RPMI8226 (cell line): ENCODE measurements at places on chromosomes 6 and 20.
A peak's percentile ranks its signal among the peaks of the same experiment; 100 is the strongest.

GRCh38 chr6:156760377-156760776 is 16.8 kb upstream of the ARID1B start:
- DNase-seq: no peak

DNA sequence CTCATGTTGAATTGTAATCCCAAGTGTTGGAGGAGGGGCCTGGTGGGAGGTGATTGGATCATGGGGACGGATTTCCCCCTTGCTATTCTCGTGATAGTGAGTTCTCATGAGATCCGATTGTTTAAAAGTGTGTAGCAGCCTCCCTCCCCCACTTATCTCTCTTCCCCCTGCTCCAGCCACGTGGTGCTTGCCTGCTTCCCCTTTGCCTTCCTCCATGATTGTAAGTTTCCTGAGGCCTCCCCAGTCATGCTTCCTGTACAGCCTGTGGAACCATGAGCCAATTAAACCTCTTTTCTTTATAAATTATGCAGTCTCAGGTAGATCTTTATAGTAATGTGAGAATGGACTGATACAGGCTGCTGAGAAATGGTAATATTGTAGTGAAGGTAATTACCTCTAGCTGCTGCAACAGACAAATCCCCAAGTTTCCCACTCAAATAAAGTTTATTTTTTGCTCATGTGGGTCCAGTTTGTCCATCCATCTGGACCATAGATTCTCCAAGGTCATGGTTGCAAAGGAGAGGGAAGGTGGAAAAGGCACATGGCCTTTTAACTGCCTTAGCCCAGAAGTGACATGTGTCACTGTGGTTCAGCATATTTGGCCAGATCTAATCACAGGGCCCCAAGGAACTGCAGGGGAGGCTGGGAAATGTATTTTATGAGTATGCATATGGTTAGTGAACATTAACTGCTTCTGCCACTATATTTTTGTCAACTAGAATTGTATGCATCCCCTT is 89.2 kb downstream of the TRMT11 start:
- no peak for DNase-seq

DNA sequence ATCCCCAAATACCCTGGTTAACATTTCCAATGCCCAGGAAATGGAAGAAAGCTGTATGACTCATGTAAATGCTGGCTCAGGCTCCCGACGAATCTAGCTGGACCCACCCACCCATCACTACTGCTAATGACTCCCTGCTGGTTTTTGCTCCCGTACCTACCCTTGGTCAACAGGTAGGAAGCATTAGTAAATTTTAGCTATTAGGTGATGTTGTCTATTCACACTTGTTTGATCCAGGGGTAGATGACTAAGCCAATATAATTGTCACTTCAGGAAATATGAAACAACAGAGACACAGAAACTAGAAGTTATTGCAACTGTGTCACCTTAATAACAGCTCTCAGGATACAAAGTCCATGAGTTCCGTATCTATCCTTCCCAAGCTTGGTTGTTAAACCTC is 94.4 kb upstream of the BEND6 start:
- DNase-seq: no peak

DNA sequence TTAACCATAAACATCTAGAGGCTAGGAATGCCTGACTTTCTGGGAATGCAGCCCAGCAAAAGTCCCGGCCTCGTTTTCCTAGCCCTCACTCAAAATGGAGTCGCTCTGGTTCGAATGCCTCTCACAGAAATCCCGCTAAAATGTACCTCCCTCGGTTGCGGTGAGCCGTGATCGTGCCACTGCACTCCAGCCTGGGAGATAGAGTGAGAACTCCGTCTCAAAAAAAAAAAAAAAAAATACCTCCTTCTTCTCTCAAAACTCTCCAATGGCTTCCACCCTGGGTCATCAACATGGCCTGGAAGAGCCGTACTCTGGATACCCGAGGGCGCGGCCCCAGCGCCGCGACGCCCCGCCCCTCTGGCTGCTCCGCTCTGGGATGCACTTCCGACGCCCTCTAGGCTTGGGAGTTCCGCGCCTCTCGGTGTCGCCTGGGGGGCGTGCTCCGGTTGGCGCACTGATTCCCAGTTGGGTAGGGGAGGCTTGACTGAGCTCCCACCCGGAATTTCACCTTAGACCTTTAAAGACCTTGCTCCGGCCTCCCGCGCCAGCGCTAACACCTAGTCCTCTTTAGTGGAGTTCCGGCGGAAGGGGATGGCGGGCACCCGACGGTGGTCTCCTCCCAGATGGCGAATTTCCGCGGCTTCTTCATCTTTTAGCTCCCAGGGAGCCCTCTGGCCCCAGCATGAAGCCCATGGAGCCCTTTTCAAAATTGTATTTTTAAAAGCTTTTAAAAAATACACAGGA is 12.3 kb downstream of the HMGN4 start:
- DNase-seq: peak; percentile 67

- no peak for DNase-seq
Measured at GRCh38 chr6:5366941-5367340, 105.6 kb downstream of the FARS2 start.

DNA sequence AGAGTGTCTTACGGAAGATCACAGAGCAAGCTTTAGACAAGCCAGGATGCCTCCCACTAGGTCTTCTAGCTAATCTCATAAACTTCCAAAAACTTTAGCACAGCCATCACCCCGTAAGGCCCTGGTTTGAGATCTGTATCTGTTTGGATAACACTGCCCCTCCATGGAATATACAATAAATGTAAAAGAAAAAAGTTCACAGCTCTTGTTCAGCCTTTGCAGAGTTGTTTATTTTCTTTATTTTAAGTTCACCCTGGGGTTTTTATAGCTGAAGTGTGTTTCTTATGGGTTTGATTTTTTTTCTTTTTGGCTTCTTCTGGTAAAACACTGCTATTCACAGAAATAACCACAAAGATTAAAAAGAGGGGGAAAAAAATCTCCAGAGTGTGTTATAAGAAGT is 125.6 kb downstream of the EYA2 start:
- no peak for DNase-seq

DNA sequence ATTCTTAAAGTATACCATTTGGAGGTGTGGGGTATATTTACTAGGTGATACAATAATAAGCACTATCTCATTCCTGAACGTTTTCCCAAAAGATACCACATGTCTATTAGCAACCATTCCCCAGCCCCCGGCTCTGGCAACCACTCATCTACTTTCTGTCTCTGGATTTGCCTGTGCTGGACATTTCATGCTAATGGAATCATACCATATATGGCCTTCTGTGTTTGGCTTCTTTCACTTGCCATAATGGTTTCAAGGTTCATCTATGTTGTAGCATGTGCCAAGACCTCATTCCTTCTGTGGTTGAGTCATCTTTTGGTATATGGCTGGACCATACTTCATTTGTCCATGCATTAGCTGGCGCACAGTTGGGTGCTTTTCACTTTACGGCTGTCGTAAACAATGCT is 39.7 kb downstream of the BCAS4 start:
- no peak for DNase-seq

DNA sequence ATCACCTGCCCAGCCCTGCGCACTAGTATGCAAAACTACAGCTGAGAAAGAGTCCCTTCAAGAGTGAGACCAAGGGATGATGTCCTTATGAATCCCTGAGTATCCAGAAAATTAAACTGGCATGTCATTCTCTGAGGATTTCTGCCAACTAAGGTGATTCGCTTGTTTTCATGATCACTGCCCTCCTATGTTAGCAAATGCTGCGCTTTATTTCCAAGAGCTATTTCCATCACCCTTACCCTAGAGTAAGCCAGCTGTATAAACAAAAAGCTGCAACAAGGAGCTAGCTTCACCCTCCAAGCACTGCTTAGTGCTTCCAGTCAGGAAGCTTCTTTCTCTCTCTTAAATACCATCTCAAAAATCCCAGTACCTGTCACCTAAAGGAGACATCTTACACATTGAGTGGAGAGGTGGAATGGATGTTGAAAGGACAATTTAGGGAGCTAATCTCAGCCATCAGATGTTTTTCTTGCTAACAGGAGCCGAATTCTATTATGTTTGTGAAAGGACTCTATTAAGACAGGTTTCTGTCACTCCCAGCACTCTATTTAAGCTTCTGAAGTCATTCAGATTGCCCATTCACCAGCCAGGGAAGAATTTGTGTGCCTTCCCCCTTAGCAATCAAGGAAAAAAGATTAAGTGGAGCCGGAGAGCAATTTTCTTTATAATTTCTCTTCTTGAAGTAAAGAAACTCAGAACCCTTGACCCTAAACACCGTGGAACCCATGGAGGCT is 322.2 kb downstream of the NRN1 start:
- DNase-seq: no peak

- DNase-seq: no peak
Measured at GRCh38 chr6:25094726-25095125, 159.0 kb upstream of the RIPOR2 start.

GRCh38 chr6:46016063-46016608 is 476 bp upstream of the CLIC5 start:
- no peak for DNase-seq

DNA sequence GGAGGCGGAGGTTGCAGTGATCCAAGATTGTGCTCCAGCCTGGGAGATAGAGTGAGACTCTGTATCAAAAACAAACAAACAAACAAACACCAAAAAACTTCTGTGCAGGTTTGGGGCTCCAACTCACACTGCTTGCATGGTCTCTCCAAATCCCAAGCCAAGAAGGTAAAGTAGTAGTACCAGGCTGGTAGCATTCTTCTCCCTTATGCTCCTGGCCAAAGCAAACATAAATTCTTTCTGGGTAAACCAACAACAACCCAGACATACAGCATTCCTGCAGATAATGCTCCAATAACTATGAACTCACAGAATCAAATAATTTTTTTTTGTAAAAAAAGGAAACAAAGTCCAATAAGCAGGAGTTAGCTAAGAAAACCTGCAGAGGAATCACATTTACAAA is 57.8 kb upstream of the KLHL31 start:
- no peak for DNase-seq

DNA sequence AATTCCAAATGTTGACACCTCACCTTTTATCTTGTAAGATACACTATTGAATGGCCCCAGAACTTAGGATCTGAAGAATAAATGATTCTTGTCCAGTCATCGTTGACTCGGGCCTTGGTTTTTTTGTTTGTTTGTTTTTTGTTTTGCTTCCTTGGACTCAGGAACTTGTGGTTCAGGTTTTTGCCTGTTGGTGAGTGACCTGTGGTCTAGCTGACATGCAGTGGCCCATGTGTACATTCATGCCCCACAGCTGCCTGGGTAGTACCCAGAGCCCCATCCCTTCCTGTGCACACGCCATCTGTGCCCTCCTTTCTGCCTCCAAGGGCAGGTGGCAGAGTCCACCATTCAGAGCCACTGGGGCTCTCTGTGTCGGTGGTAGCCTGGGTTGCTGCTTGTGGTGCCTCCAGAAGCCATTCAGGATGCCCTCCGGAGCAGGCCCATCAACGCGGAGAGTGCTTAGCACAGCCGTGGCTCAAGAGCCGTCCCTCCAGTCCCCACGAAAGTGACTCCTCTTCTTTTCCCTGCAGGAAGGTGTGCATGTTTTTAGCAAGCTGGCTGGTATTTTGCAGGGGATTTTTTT is 85.9 kb downstream of the SYNJ2 start:
- no peak for DNase-seq

DNA sequence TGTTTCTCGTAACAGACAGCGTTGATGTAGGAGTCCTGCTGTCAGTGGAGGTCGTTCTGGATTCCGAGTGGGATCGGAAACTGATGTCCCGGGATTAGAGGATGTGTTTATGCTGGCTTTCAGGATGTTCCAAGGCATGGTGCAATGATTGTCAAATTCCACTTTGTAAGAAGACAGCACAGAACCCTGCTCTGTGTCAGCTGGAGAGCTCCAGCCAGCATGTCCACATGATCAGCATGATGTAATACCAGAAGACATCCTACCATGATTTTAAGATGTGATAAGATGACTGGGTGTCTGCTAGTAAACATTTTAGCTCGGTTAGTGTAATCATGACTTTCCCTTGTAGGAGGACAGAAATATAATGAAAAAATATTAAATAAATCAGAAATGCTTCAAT is 20.3 kb downstream of the ENPP1 start:
- no peak for DNase-seq

- no peak for DNase-seq
Measured at GRCh38 chr6:39686976-39687375, 38.2 kb downstream of the KIF6 start.

DNA sequence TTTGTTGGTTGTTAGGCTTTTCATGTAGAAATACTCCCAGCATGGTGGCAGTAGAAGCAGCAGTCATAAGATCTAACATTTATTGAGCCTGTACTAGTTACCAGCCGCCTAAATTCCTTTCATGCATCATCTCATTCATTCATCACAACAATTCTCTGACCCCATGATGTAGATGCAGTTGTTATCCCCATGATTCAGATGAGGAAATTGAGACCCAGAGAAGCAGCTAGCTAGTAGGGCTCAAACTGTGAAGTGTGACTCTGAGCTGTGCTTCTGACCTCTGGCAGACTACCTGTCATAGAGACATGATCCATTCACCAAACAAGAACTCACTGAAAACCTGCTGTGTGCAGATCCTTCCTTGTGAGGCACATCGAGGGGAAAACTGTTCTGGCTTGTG is 16.9 kb downstream of the RREB1 start:
- DNase-seq: no peak

DNA sequence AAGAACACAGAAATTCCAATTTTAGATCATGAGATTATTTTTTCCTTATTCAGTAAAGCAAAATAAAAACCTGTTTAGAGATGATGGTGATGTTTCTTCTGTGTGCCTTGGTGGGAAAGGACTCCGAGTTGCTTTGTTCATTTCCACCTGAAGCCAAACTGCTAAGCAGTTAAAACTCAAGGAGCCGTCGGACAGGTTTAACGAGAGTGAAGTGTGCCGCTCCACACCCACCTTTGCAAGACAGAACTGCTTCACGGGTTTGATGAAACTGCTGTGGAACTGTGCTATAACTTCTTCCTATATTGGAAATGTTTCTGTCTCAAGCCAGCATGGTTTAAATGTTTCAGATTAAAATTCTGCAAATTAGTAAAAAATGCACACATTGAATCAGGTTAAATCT is 9.2 kb upstream of the DSP start:
- DNase-seq: no peak
